ENCODE measurements at places on chromosomes 13 and 19.

DNA sequence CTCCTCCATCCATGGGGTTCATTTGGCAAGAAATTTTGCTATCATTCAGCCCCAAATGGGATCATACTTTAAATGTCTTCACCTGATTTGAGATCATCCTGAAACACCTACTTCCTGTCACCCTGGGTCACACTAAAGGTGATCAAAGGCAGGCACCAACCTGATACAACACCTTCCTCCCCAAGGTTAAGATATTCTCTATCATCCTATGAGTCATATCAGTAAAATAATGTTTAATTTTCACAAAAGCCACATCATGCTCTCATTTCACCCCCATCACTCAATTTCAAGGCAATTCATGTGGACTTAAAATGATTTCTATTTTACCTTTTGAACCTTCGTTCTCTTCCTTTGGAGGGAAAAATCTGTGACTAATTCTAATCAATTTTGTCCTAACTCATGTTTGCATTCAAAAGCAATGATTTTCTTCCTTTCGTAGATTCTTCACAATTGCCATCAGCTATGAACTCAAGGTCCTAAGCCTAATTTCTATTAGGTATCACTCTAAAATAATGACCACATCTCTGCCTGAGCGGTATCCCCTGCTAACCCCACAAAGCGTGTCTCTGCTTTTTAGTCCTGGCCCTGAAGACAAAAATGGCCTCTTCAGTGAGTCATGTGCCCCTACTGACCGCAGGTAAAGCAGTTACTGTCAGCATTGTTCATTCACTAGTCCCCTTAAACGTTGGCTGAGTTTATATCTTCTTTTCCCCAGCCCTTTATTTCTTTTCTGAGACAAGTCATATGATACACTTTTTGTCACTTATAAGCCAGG is 139.0 kb downstream of the SPRY2 start:
- ATAC-seq = no peak

DNA sequence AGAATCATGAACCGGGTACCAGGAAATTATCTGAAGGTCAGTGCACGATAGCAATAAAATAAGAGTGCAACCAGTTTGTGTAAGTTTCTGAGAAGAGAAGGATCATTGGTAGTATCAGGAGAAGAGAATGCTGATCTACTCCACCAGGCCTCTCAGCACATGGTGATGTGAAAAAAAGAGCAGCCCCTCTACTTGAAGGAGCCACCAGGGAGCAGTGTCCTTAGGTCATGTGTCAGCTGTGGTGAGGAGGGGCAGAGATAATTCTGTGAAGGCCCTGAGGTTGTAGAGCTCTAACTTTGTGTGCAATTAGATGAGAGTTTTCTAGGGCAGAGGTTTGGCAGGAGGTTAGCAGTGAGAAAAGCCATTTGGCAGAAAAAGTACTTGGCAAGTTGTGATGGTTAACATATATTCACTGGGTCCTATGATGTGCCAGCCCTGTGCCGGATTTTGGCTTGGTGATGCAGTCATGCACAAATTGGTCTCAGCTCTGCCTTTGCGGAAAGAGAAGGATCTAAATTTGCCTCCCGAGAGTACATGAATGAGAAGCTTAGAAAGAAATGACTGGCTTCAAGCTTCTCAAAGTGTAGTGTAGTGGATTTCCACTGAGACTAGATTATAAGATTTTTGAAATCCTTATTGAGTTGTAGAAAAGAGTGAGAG is 19.2 kb upstream of the ZC3H13 start:
- ATAC-seq = no peak

GRCh38 chr13:43196086-43196621 is 172.8 kb downstream of the DNAJC15 start:
- no peak for ATAC-seq

GRCh38 chr19:616062-616700 is 17.2 kb downstream of the POLRMT start:
- ATAC-seq = no peak

- ATAC-seq = no peak
Observed at GRCh38 chr19:2609389-2610116, 92.9 kb downstream of the GNG7 start.

DNA sequence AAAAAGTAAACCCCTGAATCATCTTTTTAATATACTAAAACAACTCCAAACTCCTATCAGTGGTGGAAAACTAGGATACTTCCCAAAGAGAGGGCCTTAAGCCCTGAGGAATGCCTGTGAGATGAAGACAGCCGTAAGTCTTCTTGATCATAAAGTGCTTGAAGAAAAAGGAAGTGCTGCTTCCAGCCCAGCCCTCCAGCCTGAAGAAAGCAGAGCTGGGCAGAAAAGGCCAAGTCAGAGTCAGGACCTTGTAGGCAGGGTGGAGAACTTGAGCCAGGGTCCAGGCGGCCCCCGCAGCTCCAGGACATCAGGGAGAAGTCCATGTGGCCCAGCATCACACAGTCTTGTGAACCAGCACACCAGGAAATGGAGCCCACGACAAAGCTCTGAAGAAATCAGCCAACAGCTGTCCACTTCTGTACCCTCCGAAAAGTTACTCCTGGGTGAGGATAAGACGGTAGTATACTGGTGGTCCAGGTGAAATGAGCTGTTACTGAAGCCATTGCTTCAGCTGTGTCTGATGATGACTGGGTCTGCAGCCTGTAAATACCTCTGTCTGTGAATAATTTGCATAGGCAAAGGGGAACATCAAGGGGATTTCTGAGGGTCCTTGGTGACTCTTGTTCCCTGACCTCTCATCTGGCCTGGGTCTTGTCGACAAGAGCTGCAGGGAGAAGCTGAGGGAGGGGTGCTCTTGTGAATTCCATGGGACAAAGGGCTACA is 18.7 kb upstream of the CRYL1 start:
- ATAC-seq = no peak

GRCh38 chr13:24511019-24511815 is 1.4 kb downstream of the PARP4 start:
- ATAC-seq = peak; percentile 77

- ATAC-seq = no peak
Observed at GRCh38 chr13:97004096-97004876, 10.0 kb upstream of the OXGR1 start.

DNA sequence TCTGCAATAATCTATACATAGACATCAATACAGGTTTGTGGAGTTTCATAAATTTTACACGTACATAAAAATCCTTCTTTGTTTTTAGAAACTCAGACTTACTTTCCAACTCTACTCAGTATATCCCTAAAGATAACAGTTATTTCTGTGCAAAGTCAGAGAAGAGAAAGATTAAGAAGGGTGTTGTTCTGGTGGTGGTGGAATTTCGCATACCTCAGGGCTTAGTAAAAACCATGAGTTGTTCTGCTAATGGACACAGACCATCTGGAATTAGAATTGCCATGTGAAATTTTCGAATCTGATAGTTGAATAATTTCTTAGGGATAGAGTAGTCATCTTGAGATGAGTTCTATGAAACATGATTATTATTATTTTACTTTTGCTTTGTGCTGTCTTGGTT is 102.7 kb downstream of the ZAR1L start:
- ATAC-seq = no peak

DNA sequence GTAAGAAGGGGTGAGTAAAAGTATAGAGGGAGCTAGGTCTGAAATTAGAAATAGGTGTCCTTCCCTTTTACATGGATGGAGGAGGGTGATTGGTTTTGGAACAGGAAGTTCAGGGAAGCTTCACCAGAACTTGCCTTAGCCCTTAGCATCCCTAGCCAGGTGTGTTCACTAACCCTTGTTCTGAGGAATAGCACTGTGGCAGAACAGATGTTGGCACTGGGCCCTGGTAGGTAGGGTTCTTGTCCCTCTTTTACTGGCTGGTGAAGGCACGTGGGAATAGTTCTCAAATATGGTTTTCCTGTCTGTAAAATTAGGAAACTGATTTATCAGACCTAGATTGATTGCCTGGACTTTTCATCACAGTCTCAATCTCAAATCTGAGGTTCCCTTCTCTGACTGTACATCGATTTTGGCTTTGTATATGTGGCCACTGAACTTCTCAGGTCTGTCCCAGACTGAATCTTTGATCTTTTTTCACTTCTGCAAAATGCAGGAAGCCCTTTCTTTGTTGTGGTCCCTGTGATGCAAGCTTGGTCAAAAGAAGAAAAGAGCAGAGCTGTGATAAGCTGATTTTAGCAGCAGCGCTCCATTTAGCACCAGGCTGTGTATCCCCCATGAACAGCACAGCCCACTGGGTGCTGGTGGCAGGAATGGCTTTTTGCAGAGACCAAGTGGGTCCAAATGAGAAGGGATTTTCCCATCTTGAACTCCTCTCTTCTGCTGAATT is 86.2 kb upstream of the HTR2A start:
- ATAC-seq = peak; percentile 37

DNA sequence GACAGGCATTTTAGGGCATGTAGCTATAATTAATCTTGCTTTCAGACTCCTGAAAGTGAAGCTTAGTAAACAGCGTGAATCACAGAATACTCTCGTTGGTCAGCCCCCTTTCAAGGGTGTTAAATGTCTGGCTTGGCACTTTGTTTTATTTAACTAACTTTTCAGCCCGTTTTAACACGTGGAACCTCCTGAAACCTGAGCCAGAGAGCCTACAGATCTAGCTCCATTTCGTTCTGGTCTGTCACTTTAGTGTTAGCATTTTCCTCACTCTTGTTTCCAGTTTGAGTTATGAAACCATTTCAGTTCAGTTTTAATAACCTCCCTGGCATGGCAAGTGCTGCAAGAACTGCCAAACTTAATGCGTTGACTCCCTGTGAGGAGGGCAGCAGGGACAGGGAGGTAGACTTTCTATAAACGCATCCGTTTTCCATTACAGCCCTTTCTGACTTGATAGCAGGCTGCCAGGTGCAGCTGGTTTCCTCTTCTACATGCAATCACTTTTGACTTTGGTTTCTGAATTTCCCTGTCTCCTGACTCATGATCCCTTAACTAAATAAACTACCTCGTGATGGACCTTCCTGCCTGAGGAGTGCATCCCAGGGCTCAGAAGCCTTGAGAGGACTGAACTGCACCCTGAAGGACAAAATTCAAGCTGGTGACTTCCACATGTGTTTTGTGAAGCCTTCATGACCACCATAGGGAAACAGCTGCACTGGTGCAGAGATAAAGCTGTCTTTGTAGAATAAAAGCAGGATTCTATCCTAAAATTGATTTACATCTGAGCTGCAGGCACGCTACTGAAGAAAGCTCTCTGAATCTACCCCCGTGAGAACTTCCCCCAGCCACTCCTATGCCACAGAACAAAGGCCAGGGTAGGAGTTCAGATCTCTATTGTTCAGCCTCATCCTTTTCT is 192.6 kb downstream of the DLEU7 start:
- no peak for ATAC-seq

GRCh38 chr13:61670384-61671161 is 254.9 kb upstream of the PCDH20 start:
- no peak for ATAC-seq

GRCh38 chr19:14097532-14098151 is 7.1 kb upstream of the SAMD1 start:
- ATAC-seq = no peak

- no peak for ATAC-seq
Observed at GRCh38 chr19:40872209-40872608, 9.8 kb downstream of the CYP2A7 start.

- no peak for ATAC-seq
Observed at GRCh38 chr19:7940841-7941240, 2.6 kb downstream of the TIMM44 start.

DNA sequence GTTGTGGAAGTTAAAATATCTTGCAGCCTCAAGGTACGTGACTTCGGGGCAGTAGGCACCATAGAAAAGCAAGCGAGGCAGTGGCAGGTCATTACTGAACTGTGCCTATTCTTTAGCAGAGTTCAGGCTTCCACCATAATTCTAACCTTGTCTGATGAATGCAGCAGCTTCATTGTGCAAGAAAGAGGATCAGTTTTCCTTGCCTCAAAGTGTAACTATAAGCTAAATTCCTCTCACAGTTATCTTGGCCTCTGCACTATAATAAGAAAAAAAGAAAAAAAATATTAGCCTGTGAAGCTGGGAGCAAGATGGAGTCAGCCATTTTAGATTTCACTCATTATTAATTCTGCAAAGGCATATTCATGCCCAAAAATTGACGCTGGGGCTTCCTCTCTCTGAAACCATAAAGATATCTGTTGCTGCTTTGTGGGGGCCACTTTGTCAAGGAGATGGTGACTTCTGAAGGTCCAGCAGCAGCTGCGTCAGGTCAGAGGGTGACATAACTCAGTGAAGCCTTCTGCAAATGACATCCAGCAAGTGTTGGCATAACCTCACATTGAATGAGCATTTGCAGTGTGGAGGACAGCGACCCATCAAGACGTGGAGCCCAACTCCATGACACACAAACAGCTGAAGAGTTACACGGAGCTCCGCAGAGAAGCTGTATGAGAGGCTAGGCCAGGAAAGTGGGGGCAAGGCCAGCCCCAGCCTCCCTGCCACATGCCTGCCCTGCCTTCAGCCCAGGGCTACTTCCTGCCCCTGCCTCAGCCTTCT is 23.1 kb upstream of the SACS start:
- no peak for ATAC-seq

DNA sequence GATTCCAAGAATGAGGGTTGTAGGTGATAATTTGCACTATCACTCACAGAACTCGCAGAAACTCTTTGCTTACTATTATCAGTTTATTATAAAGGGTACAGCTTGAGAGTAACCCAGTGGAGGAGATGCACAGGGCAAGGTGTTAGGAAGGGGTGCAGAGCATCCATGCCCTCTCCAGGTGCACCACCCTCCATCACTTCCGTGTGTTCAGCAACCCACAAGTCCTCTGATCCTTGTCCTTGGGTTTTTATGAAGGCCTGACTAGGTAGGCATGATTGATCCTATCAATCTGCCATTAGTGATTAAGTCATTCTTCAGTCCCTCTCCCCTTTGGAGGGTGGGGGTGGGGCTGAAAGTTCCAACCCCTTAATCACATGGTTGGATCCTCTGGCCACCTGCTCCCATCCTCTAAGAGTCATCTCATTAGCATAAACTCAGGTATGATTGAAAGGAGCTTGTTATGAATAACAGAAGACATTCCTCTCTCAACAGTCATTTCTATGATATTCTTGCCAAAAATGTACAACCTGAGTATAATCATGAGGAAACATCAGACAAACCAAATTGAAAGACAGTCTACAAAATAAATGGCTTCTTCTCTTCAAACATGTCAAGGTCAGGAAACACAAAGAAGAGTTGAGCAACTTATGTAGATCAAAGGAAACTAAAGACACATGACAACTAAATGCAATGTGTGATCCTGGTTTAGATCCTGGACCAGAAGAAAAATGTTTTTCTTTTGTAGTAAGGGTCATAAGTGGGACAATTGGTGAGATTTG is 225.4 kb downstream of the PCCA start:
- ATAC-seq = no peak

- no peak for ATAC-seq
Observed at GRCh38 chr13:40648040-40648439, 18.4 kb downstream of the FOXO1 start.

- no peak for ATAC-seq
Observed at GRCh38 chr13:110062777-110063442, 244.0 kb downstream of the COL4A1 start.

- ATAC-seq = no peak
Observed at GRCh38 chr19:11931051-11931450, 6.1 kb downstream of the ZNF700 start.

DNA sequence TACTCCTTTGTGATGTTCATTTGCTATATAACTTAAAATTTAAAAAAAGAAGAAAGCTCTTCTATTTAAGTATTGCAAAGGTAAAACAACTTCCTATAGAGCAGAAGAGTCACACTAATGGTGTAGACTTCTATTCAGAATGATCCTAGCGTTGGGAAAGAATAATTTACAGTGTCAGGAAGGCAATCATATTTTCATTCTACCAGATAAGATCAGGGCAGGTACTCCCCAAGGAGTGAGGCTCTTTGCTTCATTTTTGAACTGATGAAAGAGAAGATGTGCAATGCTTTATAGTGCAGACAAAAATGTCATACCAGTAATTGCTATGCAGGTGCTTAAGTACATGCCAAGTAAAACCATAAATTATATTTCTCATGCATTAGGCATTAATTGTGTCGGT is 1193.0 kb downstream of the PCDH9 start:
- ATAC-seq = no peak

Measured in activated T-helper 17 cell treated with anti-CD3 and anti-CD28 coated beads, Interleukin-2, amount 50 U/mL, for 72 hours (primary cell).